ENCODE measurements at places on chromosomes 2 and 18. TPM values are rescaled to one million over a fixed set of nuclear protein-coding genes. Genes with fewer than 3 reads are reported as not detected.

Gene PCGF1
- total RNA-seq = 20.0 TPM

Gene PLCD4
- total RNA-seq = 47.9 TPM

Gene EVA1A
- total RNA-seq = 1.3 TPM

Gene FNDC4
- total RNA-seq = 38.1 TPM

Gene EPHA4
- 3.3 TPM for total RNA-seq

Gene LONRF2
- total RNA-seq = 7.6 TPM

Gene CFAP210
- not detected for total RNA-seq

Gene IL36A
- not detected for total RNA-seq

Gene FKBP1B
- 1.8 TPM for total RNA-seq

Gene ZSWIM2
- total RNA-seq = not detected

Measured in psoas muscle (tissue), 8 donors.